NK-92 treated with Interleukin-12 subunit alpha and Interleukin-12 subunit beta, amount 100 ng/mL, for 24 hours (cell line): ENCODE measurements at places on chromosomes 16 and 17.
A peak's percentile ranks its signal among the peaks of the same experiment; 100 is the strongest.

DNA sequence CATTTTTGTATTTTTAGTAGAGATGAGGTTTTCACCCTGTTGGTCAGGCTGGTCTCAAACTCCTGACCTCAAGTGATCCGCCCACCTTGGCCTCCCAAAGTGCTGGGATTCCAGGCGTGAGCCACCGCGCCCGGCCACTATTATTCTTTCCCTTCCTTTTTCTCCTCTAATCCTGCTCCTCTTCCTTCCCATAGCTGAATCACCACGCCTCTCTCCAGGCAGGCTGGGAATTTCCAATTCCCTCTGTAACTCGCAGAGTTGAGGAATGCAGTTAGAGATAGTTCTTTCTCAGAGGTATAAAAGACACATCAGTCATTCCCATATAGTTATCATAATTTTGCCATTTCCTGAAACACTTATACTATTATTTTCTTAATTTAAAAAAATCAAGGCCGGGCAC, 11.2 kb downstream of the METTL16 start:
- no peak for DNase-seq

DNA sequence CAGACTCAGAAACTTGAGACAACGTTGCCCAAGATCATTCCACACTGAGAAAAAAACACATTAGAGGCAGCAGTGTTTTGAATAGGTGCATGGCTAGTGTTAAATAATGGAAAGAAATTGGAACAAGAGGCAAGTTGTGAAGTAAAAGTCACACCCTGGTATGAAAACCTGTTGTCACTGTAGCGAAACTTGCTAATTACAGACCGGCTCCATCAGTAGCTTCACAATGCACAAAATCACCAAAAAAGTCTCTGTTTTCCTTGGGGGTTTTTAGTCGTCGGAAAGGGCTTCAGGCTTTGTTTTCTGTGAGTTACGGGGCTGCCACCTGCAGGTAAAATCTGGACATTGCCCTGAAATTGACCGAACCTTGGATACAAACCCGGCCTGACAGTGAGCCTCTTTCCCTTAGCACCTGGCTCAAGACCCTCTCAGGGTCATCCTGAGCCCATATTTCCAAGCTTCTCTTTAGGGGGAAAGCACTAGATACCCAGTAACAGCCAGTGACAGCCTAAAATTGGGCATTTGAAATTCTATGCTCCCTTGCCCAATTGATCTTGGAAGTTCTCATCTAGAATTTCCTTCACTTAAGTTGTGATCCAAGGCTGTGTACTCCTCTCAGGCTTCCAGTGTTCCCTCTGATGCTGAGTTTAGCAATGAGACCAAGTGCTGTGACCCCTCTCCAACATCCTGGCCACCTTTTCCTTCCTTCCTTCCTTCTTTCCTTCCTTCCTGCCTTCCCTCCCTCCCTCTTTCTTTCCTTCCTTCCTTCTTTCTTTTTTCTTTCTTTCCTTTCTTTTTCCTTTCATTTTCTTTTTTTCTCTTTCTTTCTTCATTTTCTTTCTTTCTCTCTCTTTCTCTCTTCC, 7.2 kb upstream of the GRB2 start:
- peak; percentile 33 for DNase-seq

GRCh38 chr17:51103050-51103449, 17.6 kb downstream of the SPAG9 start:
- no peak for DNase-seq

DNA sequence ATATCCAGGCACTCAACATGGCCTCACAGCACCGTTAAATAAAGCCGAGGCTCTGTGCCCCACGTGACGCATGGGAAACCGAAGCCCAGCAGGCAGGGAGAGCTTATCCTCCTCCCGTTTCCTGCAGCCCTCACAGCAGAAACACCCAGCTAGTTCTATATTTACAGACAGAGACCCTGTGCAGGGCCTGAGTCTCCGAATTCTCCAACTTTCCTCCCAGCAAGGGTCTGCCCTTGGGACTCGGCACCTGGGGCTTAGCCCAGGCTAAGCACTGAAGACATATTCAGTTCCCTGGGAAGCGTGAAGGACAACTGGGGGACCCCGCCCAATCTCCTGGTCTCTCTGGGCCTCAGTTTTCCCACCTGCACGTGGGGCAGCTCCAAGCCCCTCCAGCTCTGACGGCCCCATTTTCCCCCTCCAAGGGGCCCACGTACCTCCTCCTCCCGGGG, 29.2 kb downstream of the TRPV3 start:
- DNase-seq = no peak

DNA sequence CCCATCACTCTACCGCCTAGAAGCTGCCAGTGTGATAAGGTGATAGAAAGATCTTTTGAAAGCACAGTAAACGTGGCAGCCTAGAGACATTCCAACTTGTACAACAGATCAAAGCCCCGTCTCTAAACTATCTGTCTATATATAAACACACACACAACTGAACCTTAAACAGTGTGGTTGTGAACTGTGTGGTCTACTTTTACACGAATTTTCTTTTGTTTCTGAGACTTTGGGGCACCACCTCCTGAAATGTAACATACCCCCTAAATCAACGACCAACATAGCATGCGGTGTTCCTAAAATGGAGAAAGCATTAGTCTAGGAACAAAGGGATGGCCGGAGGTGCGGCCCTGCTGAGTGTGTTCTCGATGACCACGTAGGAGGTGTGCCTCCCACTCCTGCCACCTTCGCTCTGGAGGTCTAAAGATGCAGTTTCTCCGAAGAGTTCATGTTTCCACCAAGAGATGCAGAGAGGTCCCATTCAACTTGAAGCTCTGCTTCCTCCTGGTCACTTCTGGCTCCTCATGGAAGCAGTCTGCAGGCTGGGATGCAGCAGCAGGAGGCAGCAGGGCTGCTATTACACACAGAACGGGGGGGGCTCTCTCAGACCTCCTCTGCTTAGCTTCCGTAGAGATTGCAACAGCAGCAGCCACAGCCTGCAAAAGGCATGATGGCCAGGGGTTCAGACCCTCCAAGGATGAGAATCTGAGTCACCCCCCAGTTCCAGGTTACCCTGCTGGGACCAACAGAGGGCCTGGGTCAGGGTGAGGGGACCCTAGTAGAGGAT, 22.6 kb upstream of the USP10 start:
- DNase-seq = no peak

GRCh38 chr16:12794486-12795387, 8.9 kb downstream of the CPPED1 start:
- no peak for DNase-seq

- no peak for DNase-seq
Observed at GRCh38 chr17:17845046-17845775, 8.4 kb upstream of the SREBF1 start.

GRCh38 chr17:2048805-2049204, 6.1 kb upstream of the HIC1 start:
- DNase-seq = no peak

GRCh38 chr16:57475711-57476339, 10.5 kb downstream of the DOK4 start:
- no peak for DNase-seq

DNA sequence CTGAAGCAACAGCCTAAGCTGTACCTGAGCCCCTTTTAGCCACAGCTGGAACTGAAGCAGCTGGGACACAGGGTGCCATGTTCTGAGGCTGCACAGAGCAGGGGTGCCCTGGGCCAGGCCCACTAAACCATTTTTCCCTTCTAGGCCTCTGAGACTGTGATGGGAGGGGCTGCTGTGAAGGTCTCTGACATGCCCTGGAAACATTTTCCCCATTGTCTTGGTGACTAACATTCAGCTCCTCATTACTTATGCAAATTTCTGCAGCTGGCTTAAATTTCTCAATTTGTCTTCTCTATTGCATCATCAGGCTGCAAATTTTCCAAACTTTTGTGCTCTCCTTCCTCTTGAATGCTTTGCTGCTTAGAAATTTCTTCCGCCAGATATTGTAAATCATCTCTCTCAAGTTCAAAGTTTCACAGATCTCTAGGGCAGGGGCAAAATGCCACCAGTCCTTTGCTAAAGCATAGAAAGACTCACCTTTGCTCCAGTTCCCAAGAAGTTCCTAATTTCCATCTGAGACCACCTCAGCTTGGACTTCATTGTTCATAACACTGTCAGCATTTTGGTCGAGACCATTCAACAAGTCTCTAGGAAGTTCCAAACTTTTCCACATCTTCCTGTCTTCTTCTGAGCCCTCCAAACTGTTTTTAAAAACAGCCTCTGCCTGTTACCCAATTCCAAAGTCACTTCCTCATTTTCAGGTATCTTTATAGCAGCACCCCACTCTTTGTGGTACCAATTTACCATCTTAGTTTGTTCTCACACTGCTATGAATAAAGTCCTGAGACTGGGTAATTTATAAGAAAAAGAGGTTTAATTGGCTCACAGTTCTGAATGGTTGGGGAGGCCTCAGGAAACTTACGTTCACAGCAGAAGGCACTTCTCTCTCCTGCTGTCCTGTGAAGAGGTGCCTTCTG, 49.8 kb downstream of the TMEM100 start:
- DNase-seq = no peak

GRCh38 chr17:55177159-55177854, 87.5 kb upstream of the HLF start:
- DNase-seq = no peak

DNA sequence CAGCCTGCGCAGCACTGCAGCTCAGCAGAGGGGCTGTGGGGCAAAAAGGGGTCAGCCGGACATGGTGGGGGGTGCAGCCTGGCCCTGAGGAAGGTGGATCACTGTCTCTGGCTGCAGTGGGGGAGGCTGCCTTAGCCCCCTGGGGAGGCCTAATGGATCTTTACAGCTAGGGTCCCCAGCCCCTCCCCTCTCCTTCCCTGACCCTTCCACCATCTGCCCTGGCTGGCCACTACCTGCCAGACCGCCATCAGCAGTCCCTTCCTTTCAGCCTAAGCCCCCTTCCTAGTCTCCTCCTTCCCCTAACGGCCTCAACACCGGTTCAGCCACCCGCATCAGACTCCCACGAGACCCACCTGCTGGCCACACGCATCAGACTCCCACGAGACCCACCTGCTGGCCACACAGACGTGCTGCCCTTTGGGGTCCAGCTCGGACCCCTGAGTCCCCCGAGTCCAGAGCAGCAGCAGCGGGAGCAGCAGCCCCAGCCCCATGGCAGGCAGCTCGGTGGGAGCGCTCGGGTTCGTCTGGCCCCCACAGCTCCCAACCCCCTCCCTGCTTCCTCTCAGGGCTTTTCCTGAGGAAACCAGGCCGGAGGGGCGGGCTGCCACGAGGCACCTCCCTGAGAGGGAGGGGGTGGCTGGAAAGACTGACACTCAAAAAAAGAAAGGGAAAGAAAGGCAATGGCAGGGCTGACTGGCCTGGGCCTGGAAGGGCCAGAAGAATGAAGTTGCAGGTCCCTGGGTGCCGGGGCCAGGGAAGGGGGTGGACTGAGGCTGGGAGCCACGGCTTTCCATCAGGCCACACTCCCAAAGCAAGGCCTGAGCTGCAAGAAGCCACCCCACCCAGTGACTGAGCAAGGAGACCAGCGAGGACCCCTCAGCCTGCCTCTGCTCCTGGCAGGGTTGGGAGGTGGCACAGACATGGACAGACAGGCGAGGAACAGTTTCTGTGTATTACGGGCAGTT, at the start of gene SCARF1:
Gene SCARF1, minus strand, starts transcription at position 526 of the 965 bp plus-strand sequence. Its CDS starts 35 bp downstream, at position 491.
- no peak for DNase-seq

DNA sequence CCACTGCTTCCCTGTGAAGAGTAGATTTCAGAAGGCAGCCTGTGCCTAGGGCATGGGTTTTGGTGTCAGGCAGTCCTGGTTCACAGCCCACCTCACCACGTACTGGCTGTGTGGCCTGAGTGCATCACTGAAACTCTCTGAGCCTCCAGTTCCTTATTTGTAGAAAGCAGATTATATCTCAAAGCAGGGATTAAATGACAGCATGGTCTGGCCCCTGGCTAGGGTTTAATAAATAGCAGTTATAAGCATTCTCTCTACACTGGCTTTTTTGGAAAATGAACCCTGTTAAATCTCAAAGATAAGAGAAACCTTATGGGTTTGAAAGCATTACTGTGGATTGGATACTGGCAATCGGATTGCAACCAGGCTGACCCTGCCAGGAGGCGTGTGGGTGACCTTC, 2.9 kb upstream of the MT1M start:
- no peak for DNase-seq

DNA sequence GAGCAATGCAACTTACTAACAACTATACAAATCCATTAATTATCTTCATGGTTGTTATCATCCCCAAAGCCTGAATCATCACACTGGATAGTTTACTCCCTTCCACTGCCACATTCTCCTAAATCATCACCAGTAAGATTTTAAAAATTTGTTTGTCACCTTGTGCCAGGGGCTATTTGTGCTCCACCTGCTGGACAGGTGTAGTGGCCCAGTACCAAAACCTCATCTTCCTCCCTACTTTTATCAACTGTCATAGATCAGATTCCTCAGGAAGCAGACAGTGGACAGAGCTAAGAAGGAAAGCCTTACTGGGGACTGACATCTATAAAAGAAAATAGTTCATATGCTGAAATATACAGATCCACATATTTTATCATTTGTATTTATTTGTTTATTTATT, 280.4 kb downstream of the CDH11 start:
- DNase-seq = no peak

DNA sequence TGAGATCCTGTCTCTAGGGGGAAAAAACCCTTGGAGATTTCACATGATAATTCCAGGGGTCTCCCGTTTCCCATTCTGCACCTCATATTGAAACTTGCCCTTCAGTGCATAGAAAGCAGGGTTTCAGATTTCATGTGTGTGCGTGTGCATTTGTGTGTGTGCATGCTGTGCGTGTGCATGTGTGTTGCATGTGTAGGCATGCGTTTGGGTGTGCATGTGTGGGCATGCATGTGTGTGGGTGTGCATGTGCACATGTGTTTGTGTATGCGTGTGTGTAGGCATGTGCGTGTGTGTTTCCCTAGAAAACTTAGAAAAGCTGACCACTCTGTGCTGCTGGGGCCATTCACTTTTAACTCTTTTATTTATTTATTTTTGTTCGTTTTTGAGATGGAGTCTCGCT, 40.0 kb downstream of the IL21R start:
- no peak for DNase-seq

DNA sequence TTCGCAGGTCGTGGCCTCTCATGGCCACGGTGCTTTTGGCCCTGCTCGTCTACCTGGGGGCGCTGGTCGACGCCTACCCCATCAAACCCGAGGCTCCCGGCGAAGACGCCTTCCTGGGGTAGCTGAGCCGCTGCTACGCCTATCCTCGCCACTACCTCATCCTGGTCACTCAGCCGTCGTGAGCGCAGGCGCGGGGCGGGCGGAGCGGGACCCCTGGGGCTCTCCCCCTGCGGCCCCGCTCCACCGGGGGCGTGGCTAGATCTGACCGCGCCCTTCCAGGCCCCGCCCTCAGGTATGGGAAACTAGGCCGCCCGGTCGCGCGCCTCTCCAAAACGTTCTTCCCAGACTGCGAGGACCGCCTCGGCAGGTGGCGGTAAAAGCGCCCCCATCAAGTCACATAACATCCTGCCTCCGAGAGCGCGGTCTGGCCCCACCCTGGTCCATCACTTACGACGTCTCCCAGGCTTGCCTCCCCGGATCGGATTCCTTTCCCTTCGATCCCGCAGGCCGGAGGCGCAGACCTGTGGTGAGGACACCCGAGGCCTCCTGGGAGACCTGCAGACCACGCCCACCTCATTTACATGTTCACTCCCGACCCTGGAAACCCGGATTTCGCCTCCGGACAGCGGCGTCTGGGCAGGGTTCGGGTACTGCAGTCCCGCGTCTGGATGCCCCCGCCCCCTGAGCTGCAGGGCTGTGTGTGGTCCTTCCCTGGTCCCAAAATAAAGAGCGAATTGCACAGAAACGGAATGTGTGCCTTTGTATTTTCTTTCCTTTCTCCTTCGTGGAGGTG, 91.5 kb upstream of the TMEM97 start:
- DNase-seq = no peak
